ENCODE measurements at places on chromosomes 5 and 9. TPM values are rescaled to one million over a fixed set of nuclear protein-coding genes. Genes with fewer than 3 reads are reported as not detected.
A peak's percentile ranks its signal among the peaks of the same experiment; 100 is the strongest.

Gene SHOC1
- total RNA-seq, result not detected

Gene ZNF484
- total RNA-seq, result 17.4 TPM

Gene IFNK
- total RNA-seq, result not detected

Gene CFAP90
- not detected for total RNA-seq

Gene RNF208
- total RNA-seq, result 1.5 TPM

Gene GPR150
- 1.2 TPM for total RNA-seq

DNA sequence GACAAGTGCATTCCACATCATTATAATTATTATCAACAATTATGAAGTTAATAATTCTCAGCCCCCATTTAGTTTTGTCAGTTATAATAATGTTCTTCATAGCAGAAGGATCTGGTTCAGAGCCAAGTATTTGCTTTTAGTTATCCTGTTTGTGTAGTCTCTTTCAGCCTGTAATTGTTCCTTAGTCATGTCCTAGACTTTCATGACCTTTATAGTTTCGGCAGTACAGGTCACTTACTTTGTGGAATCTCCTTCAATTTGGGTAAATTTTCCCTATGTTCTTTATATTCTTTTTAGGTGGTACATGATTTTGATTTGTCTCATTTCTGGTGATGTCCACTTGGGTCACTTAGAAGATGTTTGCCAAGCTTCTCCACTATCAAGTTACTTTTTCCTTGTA, 34.3 kb downstream of the UBE2R2 start:
- DNase-seq, result no peak

GRCh38 chr5:168291964-168292785, 730 bp downstream of the WWC1 start:
- DNase-seq, result no peak

DNA sequence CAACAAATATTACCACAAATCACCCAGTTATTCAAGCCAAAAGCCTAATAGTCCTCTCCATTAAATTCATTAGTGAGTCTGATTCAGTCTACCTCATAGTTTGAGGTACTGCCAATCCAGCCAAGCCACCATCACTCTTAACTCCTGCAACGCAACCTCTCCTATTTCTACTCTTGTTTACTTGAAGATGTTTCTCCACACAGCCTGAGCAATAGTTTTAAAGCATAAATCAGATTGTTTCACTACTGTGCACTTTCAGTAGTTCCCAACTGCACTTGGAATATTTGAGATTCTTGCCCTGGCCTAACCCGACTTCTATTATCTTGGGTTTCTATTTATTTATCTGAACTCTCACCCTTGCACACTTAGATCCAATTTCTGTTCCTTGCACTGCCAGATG, 85.5 kb downstream of the YIPF5 start:
- DNase-seq, result no peak

- no peak for DNase-seq
Observed at GRCh38 chr9:111961009-111961408, 64.4 kb downstream of the UGCG start.

DNA sequence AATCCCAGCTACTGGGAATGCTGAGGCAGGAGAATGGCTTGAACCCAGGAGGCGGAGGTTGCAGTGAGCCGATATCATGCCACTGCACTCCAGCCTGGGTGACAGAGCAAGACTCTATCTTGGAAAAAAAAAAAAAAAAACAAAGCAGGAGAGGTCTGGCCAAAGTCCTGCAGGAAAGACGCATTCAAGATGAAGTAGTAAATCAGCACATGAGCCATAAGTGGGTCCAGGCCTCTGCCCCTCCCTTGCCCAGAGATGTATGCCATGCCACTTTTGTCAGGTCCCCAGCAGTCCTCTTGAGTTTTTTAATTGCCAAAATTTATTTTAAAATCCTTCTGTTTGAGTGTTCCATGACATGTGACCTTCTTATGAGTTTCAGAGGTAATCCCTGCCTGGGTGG, 8.5 kb upstream of the PHF19 start:
- DNase-seq, result no peak

- no peak for DNase-seq
Observed at GRCh38 chr5:59300930-59301329, 592.6 kb downstream of the PDE4D start.

- DNase-seq, result no peak
Observed at GRCh38 chr9:92508018-92508820, 25.9 kb upstream of the ASPN start.

- no peak for DNase-seq
Observed at GRCh38 chr5:177094224-177095087, 7.7 kb downstream of the FGFR4 start.

DNA sequence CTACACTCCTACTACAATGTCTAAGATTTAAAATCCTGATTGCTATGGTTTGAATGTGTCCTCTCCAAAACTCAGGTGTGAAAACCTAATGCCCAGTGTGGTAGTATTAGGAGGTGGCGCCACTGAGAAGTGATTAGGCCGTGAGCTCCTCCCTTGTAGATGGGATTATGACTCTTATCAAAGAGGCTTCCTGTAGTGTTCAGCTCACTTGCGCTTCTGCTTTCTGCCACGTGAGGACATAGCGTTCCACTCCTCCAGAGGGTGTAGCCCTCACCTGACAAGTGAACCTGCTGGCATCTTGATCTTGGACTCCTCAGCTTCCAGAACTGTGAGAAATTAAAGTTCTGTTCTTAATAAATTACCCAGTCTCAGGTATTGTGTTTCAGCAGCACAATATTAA, 33.0 kb upstream of the WHRN start:
- peak; percentile 18 for DNase-seq

DNA sequence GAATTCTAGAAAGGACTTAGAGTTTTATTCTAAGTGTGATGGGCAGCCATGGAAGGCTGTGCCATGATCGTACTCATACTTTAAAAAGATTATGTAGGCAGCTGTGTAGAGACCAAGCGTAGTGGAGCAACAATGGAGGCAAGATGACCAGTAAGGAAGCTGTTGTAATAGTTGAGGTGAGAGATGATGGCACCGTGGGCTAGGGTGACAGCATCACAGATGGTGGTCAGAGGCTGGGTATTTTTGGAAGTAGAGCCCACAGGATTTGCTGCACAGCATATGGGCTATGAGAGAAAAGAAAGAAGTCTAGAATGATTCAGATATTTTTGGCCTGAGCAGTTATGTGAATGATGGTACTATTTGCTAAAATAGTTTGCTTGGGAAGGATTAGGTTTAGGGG, 7.7 kb downstream of the ARHGAP26 start:
- no peak for DNase-seq

DNA sequence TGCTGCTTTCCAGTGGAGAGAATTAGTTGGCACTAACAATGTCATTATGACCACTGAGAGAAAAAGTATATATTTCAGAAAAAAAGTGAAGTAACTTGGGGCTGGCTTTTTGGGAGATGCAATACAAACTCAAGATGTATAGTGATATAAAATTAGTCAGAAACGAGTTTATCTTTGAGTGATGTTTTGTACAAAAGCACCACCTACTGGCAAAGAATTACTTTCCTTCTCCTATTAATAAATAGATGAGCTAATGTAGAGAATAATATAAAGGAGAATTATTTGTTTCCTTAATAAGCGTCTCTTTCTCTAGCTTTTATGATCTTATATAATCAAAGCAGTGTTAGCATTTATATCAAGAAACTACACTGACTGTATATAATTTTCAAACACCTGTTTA, 158.8 kb downstream of the MEF2C start:
- DNase-seq, result no peak

GRCh38 chr9:93114984-93115335, 18.9 kb downstream of the CARD19 start:
- no peak for DNase-seq

All from T-cell (primary cell).